Stimulated activated CD8-positive, alpha-beta memory T cell treated with anti-CD3 and anti-CD28 coated beads, Interleukin-2, amount 100 ng/mL, for 1 hour (primary cell): ENCODE measurements at places on chromosomes 11 and 22.

DNA sequence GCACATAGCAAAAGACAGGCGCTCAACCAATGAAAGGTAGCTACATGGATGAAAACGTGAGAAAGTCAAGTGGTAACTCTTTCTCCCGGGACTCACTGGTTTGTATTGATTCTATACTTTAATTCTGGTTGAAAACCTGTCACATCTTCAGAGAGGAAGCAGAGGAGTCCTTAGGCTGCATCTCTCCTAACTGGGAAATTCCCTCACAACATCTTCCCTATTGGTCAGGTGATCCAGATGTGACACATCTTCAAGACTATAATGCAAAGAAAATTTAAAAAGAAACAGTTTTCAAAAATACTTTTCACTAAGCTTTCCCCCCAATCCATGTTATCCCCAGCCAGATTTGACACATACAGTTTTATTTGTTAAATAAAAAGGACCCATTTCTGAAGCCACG is 62.7 kb upstream of the RCN1 start:
- DNase-seq, result no peak

DNA sequence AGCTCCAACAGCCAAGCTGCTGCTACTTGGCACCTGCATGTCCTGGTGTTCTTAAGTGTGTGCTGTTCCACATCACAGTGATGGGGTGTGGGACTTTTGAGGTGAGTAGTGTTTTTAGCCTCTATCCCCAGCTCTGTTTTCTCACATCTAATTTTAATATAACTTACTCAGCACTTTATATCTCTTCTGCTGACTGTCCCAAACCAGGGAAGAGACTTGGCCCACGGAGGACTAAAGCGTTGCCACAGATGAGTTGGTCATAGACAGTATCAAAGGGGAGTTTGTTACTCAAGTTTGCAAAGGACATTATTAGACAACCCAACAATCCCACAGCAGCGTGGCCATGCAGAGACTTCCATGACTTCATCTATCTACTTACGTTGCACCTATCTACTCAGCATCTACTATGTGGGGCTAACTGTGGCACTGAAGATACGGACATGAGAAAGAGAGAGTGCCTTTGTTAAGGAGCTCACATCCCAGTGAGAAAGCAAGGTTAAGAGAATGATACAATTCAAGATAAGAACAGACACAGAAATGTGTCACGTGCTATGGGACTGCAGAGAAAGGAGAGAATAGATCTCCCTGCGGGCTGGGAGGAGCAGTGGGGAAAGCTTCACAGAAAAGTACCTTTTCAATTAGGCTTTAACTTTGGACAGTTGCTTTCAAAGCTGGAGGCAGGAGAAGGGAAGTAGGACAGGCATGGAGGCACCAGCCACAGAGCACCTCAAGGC is 82.4 kb downstream of the ME3 start:
- no peak for DNase-seq

- no peak for DNase-seq
Measured at GRCh38 chr11:83219095-83219494, 25.6 kb downstream of the ANKRD42 start.

- no peak for DNase-seq
Measured at GRCh38 chr11:7060868-7061267, 27.9 kb upstream of the RBMXL2 start.

DNA sequence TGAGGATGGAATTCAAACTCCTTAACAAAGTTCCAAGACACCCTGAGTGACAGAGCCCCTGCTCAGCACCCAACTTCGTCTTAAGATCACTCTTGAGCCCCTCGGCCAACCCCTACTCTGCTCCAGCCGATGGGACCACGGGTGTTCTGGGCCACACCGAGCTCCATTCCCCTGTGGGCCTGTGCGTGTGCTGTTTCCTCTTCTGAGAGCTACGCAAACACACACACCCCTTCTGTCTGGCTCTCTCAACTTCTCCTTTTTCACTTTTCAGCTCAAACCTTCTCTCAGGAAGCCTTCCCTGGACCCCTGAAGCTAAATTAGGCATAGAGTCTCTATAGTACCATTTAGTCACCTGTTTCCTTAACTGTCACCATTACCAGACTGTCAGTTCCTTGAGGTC is 37.5 kb upstream of the NNMT start:
- no peak for DNase-seq
